ENCODE measurements at places on chromosomes 1 and 21. TPM values are rescaled to one million over a fixed set of nuclear protein-coding genes. Genes with fewer than 3 reads are reported as not detected.

DNA sequence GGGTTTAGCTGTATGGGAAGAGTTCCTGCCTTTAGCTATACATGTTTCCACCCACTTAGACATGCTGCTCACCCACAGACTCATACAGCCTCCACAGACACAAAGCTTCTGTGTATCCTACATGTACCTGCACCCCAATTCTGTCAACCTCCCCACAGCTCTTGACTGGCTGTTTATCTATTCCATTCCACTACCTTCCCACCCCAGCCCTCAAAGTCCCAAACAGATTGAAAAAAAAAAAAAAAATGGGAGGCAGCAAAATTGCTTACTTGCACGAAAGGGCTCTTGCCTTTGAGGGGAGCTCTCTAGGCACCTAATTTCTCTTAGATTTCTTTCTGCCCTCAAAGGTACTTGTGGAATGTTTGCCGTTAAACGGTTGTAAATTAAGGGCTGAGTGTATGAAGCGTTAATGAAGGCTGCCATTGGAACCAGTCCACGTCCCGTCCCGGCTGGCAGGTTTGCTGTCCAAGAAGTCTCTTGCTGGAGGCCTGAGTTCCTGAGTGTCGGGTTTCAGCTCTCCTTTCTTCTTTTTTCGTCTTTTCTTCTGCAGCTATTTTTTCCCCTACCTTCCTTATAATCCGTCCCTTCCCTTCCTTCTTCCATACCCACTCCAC, 43.6 kb downstream of the PBX1 start:
- peak; percentile 75 for DNase-seq

DNA sequence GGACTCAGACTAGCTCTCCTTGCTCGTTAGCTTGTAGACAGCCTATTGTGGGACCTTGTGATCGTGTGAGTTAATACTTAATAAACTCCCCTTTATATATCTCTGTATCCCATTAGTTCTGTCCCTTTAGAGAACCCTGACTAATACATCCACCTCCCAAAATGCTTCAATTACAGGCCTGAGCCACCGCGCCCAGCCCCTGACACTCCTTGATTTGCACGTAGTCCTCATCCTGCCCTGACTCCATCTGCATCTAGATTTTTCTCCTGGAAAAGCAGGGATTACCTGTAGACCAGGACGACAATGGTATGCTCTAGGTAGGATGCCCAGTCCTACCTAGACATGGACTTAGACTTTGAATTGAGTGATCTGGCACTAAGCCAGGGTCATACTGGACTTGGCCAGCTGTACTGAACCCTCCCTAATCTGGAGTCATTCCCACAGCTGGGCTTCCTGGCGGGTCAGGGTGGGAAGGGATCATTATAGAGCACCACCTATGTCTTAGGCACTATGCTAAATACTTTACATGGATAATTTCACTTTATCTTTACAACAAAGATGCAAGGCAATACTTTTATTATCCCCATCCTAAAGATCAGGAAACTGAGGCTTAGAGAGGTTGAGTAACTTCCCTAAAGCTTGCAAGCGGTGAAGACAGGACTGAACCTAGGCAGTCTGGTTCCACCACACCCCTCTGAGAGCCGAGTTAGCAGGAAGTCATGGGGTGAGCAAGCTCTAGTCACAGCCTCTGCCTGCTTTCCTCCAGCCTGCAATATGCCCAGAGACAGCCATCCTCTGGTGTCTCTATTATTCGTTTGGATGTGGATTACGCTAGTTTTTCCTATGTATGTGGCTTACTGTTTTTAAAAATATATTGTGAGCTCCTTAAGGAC, 89.4 kb downstream of the DTL start:
- no peak for DNase-seq

GRCh38 chr1:22710701-22711049, at the start of gene EPHB2:
Gene EPHB2, plus strand, starts transcription at chr1:22710839. Its CDS starts 144 bp downstream, at chr1:22710983.
- DNase-seq: peak; percentile 76

DNA sequence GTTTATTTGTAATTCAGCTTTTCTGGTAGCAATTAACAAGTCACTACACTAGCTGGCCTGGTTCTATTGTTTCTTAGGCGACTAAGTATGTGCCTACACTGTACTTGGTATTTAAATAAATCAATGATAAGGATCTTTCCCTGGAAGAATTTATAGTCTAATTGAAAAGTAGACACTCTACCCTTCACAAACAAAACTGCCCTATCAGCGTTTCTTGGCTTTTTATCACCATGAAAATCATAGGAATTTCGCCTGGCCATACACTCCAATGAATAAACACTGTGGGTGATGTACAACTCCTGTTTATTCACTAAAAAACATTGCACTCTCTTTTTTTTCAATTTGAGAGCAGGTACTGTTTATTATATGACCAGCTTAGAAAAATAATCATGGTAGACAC, 702.9 kb upstream of the ADGRL2 start:
- DNase-seq: no peak

GRCh38 chr1:89962024-89962741, 32.7 kb upstream of the ZNF326 start:
- peak; percentile 57 for DNase-seq

CCDC30 gene
- total RNA-seq: 0.15 TPM

ADGRB2 gene
- 9.4 TPM for total RNA-seq

MMEL1 gene
- total RNA-seq: not detected

Data from Daoy (cell line).